Activated CD4-positive, alpha-beta T cell treated with anti-CD3 and anti-CD28 coated beads, Interleukin-2, amount 10 ng/mL, durations not matched to agents 7 days and 5 days (primary cell): ENCODE measurements at places on chromosomes 6 and 20. TPM values are rescaled to one million over a fixed set of nuclear protein-coding genes. Genes with fewer than 3 reads are reported as not detected.

Gene HLA-G
- 1.3 TPM for total RNA-seq

Gene UNC5CL
- 1.6 TPM for total RNA-seq

- no peaks in the 10 kb centered on the region for H3K27me3 ChIP-seq
- DNase-seq = no peak
- H3K27ac ChIP-seq = no peak overlapping the region
- no peak overlapping the region for H3K4me3 ChIP-seq
Observed at GRCh38 chr6:136598048-136598447, 47.8 kb upstream of the MAP7 start.

- H3K27ac ChIP-seq = no peak overlapping the region
- peaks cover 9% of the 10 kb centered on the region for H3K27me3 ChIP-seq
- peaks cover 4% of the 10 kb centered on the region for H3K4me1 ChIP-seq
- no peak overlapping the region for H3K4me3 ChIP-seq
- DNase-seq = no peak
Observed at GRCh38 chr6:33950472-33950881, 146.7 kb upstream of the MLN start.

- peaks cover 12% of the 10 kb centered on the region for H3K27me3 ChIP-seq
- no peak for DNase-seq
- no peaks in the 10 kb centered on the region for H3K4me1 ChIP-seq
Observed at GRCh38 chr6:57294862-57295445, 22.5 kb upstream of the PRIM2 start.

Gene NHSL1
- total RNA-seq = 0.22 TPM

- peaks cover 7% of the 10 kb centered on the region for H3K36me3 ChIP-seq
- H3K4me1 ChIP-seq = peaks cover 12% of the 10 kb centered on the region
- DNase-seq = no peak
- no peak overlapping the region for H3K4me3 ChIP-seq
- no peak overlapping the region for H3K27ac ChIP-seq
- peaks cover 14% of the 10 kb centered on the region for H3K27me3 ChIP-seq
Observed at GRCh38 chr6:140590641-140591040, 1216.2 kb upstream of the CITED2 start.

Gene MLN
- not detected for total RNA-seq

GRCh38 chr6:25248123-25248522 is 31.1 kb upstream of the CARMIL1 start:
- H3K36me3 ChIP-seq = no peaks in the 10 kb centered on the region
- peaks cover 9% of the 10 kb centered on the region for H3K4me1 ChIP-seq
- no peaks in the 10 kb centered on the region for H3K27me3 ChIP-seq
- no peak for DNase-seq
- no peak overlapping the region for H3K27ac ChIP-seq
- H3K4me3 ChIP-seq = no peak overlapping the region

Gene GNMT
- 1.1 TPM for total RNA-seq
